ENCODE measurements at places on chromosomes 5 and 9.

- DNase-seq: no peak
These were observed 34.2 kb upstream of the GOLGA1 start for GRCh38 chr9:124975131-124975530.

DNA sequence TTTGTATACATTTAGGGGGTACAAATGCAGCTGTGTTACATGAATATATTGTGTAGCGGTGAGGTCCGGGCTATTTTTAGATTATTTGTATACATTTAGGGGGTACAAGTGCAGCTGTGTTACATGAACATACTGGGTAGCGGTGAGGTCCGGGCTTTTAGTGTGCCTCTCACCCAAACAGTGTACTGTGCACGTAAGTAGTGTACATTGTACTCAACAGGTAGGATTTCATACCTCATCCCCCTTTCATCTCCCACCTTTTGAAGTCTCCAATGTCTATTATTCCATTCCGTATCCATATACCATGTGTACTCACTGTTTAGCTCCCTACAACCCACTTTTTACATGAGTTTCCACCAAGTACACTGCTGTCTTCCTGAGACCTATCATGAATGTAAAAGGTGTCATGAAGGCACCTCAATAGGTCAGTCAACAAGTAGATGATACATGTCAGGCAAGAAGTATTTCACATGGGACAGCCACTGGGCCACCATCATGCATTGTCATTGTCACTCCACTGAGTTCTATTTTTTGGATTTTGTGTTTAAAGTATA, 27.7 kb downstream of the SKP1 start:
- DNase-seq: no peak

- DNase-seq: no peak
These were observed 532.7 kb upstream of the GRAMD2B start for GRCh38 chr5:125890511-125890931.

DNA sequence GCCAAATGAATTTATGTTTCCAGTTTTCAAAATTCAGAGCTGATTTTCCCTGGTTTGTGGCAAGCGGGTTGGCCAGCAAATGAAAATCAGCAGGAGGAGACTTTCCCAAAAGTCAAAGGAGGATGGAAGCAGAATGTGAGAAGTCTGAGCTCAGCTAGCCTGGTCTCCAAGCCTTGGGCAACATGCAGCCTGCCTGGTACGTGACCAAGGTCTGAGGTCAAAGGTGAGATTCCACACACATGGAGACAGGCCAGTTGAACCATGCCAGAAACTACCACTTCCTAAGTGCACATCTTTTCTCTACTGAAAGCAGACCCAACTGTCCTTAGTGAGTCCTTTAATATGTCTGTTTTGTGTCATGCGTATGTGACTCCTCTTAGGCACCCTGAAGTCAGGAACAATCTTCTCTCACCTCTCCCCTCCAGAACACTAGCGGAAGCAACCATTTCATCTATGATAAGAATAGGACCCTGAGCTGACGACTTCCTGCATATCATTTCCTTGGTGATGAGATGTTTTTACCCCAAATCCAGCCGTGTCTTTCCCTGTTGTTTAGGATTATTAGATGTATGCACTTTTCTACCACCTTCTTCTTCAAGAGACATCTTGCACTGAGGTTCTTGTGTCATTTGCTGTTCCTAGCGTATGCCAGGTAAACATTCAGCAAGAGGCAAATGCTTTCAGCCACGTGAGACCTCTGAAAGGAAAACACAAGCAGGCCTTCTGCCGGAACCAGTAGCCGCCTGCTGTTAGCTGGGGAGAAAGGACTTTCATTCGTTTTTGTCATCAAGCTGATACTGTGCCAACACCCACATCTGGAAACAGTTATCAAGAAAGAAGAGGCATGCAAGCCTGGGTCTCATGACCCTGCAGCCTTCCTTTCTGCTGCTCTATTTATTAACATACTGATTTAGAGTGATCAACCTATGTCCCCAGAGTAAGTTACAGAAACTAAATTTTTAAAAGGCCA, 9.7 kb upstream of the TGFBI start:
- peak; percentile 98 for DNase-seq

GRCh38 chr9:84404095-84404686, 63.6 kb upstream of the SLC28A3 start:
- no peak for DNase-seq

GRCh38 chr5:122201365-122201764, 72.0 kb downstream of the ZNF474 start:
- DNase-seq: no peak

- DNase-seq: no peak
These were observed 10.9 kb downstream of the QRFP start for GRCh38 chr9:130885484-130886375.
